Cardiac septum (tissue), 1 donor: ENCODE measurements at places on chromosomes 4 and X. TPM values are rescaled to one million over a fixed set of nuclear protein-coding genes. Genes with fewer than 3 reads are reported as not detected.

FAM114A1 gene
- total RNA-seq = 26.1 TPM

ANKRD37 gene
- total RNA-seq = 10.2 TPM

DNA sequence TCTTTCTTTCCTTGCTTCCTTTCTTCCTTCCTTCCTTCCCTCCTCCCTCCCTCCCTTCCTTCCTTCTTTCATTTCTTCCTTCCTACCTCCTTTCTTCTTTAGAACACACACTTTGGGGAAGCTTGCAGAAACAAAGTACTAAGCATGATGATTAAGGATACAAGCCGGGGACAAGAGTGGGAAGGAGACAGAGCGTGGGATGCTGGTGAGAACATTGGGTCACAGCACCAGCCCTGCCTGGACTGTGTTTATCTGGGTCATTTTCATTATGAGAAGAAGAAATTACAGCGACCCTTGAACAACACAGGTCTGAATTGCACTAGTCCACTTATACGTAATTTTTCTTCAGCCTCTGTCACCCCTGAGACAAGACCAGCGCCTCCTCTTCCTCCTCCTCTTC lies 169.3 kb upstream of the TBL1X start:
- DNase-seq = no peak

- no peak for DNase-seq
Measured at GRCh38 chr4:140130677-140131076, 23.3 kb downstream of the MAML3 start.

ITIH6 gene
- total RNA-seq = not detected

- DNase-seq = no peak
Measured at GRCh38 chr4:38829237-38829636, 24.6 kb upstream of the TLR1 start.
